ENCODE measurements at places on chromosomes 1 and 21. TPM values are rescaled to one million over a fixed set of nuclear protein-coding genes. Genes with fewer than 3 reads are reported as not detected.

DNA sequence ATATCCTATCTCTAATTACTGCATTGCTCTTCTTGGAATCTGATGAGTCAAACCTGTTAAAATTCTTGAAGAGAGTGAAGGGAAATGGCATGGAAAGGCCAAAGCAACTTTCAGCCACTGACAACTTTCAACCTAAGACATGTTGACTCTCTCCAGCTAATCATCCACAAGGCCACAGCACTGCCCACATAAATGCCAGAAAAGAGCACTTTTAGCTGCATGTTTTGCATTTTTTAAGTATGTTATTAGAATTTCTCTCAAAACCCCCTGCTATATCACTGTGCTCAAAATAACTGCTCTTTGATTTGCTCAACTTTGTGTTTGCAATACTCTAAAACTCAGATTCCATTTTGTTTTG is 352.5 kb downstream of the ADGRL2 start:
- H3K4me1 ChIP-seq: peaks cover 13% of the 10 kb centered on the region
- no peaks in the 10 kb centered on the region for H3K36me3 ChIP-seq

DNA sequence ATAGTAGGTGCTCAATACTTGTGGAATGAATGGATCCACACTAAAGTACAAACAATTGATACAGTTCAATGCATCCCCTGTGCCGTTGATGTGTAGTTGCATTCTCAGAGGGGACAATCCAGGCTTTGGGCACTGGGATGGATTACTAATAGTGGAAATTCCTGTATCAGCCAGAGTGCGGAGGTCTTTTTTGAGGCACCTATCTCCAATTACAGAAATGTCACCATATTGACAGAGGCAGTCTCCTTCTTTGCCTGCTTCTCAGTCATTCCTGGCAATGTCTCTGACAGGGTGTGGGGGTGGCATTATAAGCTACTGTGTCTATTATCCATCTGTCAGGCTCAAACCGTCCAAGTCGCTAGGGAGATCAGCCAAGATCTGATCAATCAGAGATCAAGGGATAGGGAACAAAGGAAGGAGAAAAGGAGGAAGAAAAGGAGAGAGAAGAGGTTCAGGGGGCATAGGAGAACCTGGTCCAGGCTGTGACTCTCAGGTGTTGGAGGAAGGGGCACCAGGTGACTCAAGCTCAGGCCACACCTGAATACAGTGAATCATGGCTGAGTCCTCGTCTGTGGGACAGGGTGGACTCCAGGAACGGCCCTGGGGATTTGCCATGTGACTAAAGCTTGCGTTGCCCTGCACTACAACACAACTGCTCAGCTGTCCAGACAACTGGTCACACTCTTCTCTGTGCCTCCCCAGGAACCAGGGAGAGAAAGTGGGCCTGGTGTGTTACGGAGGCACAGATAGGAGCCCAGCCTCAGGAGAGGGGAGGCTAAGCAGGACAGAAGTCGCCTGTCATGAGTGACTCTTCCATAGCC is 3.4 kb upstream of the LAMB3 start:
- no peaks in the 10 kb centered on the region for H3K36me3 ChIP-seq
- peak overlapping the region; percentile 93 for H3K27ac ChIP-seq
- no peaks in the 10 kb centered on the region for H3K27me3 ChIP-seq
- H3K4me3 ChIP-seq: no peak overlapping the region
- DNase-seq: peak; percentile 72
- peaks cover 50% of the 10 kb centered on the region for H3K4me1 ChIP-seq

The C8B gene
- total RNA-seq: 0.28 TPM

The RGS8 gene
- total RNA-seq: not detected

GRCh38 chr1:119783354-119784185 is 14.9 kb upstream of the HMGCS2 start:
- no peaks in the 10 kb centered on the region for H3K36me3 ChIP-seq
- peaks cover 30% of the 10 kb centered on the region for H3K4me1 ChIP-seq
- no peak overlapping the region for H3K27ac ChIP-seq

- H3K4me1 ChIP-seq: no peaks in the 10 kb centered on the region
- no peak overlapping the region for H3K27ac ChIP-seq
- no peaks in the 10 kb centered on the region for H3K36me3 ChIP-seq
- no peak for DNase-seq
Measured at GRCh38 chr1:67446893-67447292, 16.7 kb upstream of the SERBP1 start.
